Stimulated activated CD4-positive, alpha-beta T cell treated with anti-CD3 and anti-CD28 coated beads, Interleukin-1b, Interleukin-23, amount 100 ng/mL, for 1 hour (primary cell): ENCODE measurements at places on chromosomes 12 and 14.

DNA sequence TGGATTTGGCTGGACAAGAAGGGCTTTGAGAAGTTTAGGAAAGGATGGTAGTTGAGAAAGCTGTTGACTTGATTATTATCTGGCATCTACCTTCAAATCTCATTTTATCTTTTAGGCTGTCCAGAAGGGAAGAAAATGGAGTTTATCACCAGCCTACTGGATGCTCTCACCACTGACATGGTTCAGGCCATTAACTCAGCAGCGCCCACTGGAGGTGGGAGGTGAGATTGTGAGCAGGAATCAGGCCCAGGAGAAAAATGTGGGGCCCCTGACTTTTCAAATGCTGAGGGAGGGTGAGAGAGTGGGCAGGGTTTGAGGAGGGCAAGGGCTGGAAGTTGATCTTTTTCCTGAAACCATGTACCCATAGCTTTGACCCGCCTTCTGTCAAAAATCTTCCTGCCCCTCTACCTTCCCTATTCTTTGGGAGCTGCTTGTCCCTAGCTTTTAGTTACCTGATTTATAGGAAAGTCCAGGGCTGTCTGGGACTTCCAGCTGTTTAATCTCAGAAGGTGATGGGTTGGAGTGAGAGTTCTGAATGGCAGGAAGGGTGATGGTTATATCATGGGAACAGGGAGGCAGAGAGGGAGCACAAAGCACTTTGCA is 134.2 kb downstream of the SMOC1 start:
- no peak for DNase-seq

DNA sequence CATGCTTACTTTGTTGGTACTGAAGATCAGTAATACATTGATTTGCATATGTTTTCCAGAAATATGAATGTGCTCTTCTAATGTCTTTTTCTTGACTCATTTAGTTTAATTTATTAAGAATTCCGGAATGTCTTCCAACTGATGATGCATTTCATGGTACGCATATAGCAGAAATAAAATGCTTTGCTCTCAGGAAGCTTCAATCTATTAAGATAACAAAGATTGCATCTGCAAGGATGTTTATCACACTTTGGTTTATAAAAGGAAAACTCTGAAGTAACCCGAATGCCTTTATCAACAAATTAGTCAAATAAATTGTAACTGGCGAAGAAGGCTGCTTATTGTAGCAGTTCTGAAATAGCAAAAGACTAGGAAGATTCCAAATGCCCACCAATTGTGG is 166.4 kb upstream of the LMNTD1 start:
- no peak for DNase-seq

DNA sequence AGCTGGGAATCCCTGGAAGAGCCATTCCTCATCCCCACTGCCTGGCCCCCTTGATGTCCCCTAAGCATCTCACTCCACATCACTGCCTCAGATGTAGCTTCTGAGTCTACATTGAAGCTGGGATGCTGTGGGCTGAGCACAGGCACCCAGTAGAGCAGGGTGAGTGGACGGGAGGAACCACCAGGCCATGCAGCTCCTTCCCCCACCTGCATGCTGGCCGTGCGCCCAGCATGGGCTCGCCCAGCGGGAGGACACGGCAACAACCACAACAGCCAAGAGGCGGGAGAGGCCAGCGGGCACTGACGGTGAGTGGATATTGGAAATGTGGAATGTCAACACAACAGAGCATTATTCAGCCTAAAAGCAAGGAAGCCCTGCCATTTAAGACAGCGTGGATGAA is 310.9 kb downstream of the ADGRD1 start:
- no peak for DNase-seq

DNA sequence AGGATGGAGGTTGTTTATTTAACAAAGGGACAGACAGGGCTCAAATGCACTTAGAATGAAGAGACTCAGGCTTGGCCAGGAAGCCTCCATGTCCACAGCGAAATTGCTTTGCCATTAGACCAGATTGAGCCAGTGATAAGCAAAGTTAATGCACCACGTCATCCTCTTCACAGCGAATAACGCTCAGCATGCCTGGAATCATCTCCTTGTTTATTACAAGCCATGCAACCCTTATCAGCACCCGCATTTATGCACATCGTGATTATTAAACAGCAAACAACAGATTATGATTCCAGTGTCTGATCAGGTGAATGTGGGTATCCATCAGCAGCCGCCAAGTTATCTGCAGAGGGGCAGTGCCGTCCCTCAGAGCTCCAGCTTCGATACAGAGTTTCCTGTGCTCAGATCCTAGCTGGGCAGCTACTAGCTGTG is 175.0 kb upstream of the TMEM132C start:
- no peak for DNase-seq

DNA sequence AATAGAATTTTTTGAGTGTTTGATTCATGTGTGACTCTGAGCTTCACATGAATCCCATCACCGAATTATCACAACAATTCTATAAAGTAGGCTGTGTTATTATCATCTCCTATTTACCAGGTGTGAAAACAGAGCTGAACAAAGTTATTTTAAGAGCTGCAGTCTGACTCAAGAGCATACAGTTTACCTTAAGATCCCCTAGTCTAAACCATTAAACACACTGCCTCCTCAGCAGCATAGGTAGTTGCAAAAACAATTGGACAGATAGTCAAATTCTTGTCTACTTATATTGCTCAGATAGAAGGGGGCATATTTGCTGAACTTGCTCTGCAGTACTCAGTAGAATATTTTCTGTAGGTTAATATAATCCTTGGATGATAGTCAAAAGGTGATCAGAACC is 219.8 kb upstream of the ATP2B1 start:
- no peak for DNase-seq
